ENCODE measurements at places on chromosomes 7 and 10.

DNA sequence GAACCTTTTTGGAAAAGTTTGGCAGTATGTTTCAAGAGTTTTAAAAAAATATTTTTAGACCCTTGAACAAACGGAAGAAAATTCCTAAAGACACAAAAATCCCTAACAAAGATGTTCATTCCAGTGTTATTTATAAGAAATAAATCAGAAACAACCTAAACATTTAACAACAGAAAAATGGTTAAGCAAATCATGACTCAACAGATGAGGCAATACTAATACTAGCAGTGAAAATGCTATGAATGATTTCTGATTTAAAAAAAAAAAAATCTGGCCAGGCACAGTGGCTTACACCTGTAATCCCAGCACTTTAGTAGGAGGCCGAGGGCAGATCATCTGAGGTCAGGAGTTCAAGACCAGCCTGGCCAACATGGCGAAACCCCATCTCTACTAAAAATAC lies 61.0 kb downstream of the ARHGAP12 start:
- no peak for DNase-seq

GRCh38 chr7:26372704-26373103 lies 81.0 kb downstream of the SNX10 start:
- DNase-seq, result no peak

GRCh38 chr10:64209561-64209960 lies 688.4 kb downstream of the REEP3 start:
- DNase-seq, result no peak

DNA sequence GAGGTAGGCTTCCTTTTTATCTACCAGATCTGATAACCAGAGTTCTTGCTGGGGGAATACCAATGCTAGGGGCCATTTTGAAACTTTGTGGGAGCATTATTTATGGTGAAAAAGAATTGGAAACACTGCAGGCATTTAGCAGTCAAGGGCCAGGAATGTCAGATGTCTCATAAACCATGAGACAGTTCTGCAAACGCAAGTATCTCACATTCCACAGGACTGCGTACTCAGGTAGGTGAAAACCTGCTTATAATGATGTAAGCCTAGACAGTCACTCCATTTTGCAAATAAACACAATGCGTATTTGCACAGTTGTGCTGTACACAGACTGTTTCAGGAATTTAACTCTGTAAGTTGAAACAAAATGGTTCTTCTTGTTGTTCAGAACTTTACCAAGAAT lies 33.9 kb downstream of the ECHDC3 start:
- DNase-seq, result no peak

GRCh38 chr10:35874311-35875015 lies 232.4 kb upstream of the FZD8 start:
- no peak for DNase-seq

DNA sequence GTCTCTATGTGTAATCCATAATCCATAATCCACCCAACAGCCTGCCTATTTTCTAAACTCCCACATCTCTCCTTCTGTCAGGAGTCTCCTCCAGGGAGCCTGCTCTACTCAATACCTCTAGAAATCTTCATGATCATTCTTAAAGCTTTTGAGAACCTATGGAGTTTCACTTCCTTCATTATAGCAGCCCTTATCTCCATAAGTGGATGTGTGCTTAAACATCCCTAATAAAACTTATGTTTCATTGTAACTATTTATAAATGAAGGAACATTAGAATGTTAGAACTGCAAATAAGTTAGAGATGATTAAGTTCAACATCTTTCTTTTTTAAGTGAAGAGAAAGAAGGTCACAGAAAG lies 8.5 kb downstream of the CPED1 start:
- DNase-seq, result no peak

- DNase-seq, result no peak
Observed at GRCh38 chr7:2924866-2925840, 81.0 kb upstream of the GNA12 start.

GRCh38 chr10:110167149-110167548 lies 40.3 kb upstream of the MXI1 start:
- DNase-seq, result no peak

DNA sequence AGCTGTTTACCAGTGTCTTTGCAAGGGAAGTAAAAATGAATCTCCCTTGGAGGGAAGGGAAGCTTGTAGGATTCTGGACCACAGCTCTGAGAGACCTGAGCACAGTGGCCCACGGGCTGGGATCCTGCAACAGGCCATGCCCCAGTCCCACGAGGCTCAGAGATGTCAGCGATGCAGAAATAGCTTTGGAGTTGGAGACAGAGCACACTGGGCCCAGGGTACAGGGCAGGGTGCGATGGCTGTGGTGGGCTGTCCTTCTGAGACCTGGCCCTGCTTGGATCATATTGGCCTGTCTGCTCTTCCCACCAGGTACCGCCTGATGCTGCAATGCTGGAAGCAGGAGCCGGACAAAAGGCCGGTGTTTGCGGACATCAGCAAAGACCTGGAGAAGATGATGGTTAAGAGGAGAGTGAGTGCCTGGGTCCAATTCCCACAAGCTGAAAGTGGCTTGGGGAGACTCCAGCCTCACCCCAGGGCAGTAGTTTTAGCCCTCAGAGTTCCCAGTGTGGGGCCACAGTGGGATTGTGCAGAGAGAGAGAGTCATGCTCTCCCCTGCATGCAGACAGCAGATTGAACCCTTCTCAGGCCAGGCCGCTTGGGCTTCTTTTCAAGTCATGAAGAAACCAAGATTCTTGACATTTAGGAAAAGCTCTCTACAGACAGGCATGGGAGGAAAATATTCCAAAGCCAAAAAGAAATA lies 13.5 kb upstream of the CSGALNACT2 start:
- DNase-seq, result no peak

DNA sequence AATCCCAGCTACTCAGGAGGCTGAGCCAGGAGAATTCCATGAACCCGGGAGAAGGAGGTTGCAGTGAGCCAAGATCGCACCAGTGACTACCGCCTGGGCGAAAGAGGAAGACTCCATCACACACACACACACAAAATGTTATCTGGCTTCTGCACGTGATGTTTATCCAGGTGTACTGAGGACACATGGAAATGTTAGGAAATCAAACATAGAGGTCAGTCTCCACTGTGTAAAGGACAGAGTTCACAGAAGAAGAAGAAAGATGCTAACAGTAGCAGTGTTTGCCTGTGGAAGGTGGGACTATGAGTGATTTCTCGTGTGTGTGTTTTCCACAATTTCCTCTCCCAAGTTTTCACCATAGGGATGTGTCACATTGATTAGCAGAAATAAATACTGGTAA lies 256.9 kb downstream of the ELMO1 start:
- no peak for DNase-seq

- no peak for DNase-seq
Observed at GRCh38 chr7:43484678-43485395, 98.1 kb upstream of the STK17A start.

GRCh38 chr10:103661198-103661950 lies 167.9 kb downstream of the NEURL1 start:
- no peak for DNase-seq

DNA sequence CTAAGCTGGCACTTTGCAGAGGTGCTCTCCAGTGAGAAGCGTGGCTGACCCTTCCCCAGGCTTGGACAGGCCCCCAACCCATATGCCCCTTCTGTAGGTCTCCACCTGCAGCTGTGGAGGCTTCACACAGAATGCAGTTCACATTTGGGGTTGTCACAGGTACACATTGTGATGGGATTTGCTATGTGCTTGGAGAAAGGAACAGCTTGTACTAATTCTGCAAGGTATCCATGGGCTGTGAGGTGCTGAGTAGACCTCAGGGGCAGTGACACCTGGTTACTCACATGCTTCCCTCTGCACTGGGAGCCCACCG lies 188.9 kb downstream of the CXCL12 start:
- DNase-seq, result no peak

- no peak for DNase-seq
Observed at GRCh38 chr7:150468241-150468640, 17.8 kb downstream of the GIMAP8 start.

- DNase-seq, result no peak
Observed at GRCh38 chr10:128763588-128763987, 637.4 kb upstream of the MKI67 start.

- no peak for DNase-seq
Observed at GRCh38 chr7:87689374-87689773, 61.2 kb downstream of the RUNDC3B start.

- no peak for DNase-seq
Observed at GRCh38 chr7:113659416-113659815, 259.4 kb downstream of the PPP1R3A start.

DNA sequence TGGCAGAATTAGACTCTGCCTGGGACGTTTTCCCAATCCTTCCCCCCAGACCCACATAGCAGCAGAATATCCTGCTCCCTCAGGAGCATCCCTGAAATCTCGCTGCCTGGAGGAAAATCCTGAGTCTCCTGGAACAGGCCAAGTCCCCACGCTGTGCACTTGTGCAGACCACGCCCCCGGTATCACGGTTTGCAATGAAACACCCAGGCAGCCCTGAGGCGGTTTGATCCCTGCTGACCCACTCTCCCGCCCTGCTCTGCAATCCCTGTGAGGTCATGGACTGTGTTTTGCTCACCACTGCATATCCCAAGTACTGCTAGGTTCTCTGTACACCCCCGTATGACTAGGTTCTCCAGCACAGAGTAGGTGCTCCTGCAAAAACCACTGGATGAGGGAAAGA lies 411.8 kb upstream of the MGMT start:
- no peak for DNase-seq

DNA sequence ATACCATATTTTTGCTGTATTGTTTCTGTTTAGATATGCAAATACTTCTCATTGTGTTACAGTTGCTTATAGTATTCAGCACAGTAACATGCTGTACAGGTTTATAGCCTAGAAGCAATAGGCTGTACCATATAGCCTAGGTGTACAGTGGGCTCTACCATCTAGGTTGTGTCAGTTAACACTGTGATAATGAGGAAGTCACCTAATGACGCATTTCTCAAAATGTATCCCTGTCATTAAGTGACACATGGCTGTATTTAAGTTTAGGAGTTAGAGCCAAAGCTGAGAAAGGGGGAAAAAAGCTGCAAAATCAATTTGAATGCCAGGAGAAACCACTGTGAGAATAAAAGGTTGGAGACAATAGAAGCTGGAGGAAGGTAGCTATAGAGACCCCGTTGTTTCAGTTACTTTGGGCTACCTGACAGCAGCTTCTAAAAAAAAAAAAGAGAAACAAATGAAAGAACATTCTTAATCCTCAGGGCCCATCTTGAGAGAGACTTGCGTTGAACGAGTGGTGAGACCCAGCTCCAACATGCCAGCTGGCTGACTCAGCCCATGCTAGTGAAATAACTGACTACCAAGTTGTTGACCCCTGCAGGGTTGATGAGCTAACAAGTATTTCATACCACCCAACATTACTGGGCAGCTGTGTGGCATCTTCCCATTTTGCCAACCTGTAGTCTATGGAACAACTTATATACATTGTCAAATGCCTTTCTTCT lies 8.7 kb downstream of the STARD3NL start:
- no peak for DNase-seq

GRCh38 chr7:34762764-34763163 lies 104.7 kb downstream of the NPSR1 start:
- DNase-seq, result no peak

GRCh38 chr10:114492351-114493037 lies 88.2 kb upstream of the AFAP1L2 start:
- DNase-seq, result no peak

DNA sequence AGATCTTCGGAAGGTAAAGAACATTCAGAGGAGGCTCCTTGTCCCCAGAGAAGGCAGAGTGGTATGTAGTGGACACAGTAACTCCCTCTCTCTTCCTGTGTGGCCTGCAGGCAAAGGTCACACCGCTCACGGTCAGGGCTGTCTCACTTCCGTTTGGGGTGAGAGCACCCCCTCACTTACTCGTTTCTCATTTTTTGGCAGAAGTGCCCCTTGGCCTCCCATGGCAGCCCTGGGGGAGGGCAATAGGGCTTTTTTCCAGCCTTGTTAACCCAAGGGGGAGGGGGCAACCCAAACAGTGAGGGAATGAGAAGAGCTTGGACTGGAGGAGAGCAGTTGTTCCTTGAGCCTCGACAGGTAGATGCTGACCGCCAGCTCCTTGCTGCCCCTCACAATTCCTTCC lies 31.8 kb upstream of the SRGN start:
- no peak for DNase-seq

DNA sequence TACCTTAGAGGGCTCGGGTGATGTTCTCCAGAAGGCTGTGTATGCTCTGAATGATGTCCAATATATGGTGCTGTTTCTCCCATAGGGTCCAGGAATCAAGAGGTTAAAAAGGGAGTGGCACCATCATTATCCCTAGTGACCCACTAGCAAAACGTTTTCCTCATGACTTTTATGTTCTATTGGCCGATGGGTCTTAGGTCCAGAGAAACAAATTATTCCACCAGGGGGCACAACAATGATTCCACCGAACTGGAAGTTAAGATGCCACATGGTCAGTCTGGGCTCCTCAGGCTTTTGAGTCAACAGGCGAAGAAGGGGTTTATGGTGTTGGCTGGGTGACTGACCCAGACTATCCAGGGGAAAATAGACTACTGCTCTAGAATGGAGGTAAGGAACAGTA lies 256.1 kb downstream of the COBL start:
- DNase-seq, result no peak

DNA sequence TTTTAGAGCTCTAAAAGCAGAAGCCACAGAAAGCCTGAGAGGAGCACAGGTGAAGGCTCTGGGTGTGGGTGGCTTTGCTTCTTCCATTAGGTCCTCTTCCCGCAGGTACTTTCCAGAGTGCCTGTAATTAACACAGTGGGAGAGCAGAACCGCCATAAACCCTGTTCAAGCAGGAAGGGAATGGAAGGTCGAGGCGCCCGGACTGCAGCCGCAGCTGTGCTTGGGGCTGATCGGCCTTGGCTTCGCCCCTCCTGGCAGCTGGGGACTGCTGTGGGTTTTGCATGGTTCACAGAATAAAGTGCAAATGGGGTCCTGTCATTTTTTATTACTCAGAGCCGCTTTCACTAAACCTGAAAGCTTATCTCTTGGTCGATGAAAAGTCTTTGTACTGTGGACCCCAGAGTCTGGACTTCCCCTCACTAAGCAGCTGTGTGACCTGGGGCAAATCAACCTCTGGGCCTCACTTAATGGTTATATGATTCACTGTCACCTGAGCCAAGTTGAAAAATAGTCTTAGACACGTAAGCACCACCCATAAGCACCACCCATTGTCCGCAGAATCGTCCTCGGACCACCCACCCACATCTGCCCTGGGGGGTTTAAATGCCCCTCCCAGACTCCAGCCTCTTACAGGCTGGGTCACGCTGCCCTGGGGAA lies 100.9 kb downstream of the XRCC2 start:
- no peak for DNase-seq
